ENCODE measurements at places on chromosomes 13 and 19.

DNA sequence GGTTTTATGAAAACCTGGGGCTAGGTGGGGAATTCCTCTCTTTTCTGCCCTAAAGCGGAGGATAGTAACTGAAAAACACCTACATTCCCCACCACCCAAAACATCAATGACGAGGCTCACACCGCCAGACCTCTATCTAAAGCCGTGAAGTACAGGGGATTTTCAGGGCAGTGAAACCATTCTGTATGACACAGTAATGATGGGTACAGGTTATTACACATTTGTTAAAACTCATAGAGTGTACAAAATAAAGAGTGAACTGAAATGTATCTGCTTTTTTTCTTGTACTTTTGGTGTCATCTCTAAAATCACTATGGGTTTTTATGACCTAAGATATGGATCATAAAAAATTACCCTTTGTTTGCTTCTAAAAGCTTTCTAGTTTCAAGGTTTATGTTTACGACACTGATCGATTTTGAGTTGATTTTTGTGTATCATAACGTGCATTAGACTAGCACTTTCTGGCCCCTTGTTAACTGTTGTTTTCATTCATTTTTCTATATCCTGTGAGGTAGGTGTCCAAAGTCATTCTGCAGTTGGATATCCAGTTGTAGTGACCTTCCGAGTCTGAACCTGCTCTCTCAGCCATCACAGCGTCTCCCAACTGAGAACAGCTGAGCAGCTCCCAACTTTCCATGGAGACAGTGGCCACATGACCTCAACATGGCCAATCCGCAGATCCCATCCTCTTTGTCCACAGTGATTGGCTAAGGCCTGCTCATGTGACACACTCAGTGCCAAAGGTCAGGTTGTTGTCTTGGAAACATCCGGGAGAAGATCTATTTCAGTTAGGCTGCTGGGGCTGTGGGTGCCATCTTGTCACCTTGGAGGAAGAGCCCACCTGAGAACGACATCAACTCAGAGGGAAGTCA, 10.3 kb downstream of the MBD3L2B start:
- DNase-seq, result no peak

DNA sequence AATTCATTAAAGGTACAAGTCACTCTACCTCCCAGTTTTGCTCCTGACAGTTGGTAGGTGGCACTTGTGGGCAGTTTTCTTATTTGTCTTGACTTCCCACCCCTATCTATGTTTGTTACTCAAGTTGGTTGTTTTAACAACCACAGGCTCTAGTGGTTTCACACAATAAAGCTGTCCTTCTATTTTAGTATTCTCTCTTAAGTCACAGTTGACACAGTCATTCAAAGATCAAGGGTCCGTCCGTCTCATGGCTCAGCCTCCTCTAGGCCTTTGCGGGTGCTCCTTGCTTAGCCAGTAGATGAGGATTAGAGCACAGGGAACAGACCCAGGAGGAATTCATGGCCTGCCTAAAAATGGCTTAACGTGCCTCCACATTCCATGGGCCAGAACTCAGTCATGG, 573.7 kb downstream of the IRS2 start:
- no peak for DNase-seq

DNA sequence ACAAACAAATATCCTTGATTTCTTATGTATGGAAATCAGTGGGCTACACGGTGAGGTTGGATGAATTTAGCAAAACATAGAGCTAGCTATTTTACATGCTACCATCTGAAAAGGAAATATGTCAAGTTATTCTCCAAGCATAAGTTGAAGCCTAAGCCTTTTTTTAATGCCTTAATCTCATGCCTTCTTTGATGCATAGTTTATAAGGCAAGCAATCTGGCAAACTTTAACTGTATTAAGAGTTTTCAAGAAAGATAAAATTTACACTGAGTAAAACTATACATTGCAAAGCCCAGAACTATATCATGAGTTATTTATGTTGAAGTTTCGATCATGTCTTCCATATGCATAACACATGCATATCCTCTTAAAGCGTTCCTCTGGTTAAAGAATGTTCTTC, 85.0 kb upstream of the ATXN8OS start:
- no peak for DNase-seq

DNA sequence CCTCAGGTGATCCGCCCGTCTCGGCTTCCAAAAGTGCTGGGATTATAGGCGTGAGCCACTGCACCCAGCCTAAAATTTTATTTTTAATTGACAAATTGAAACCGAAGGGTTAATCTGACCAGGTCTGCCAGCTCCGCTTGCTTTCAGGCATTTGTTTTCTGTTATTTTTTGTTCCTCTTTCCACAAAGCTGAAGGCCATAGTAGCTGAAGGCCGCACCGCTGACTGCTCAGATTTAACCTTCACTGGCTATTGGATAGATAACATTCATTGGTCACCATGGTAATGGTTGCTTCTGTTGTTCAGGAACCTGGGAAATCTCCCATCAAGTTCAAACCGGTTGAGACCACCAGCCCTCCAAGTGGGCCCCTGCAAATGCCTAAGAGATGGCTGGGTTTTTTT, 124.5 kb upstream of the USP29 start:
- no peak for DNase-seq

- no peak for DNase-seq
These were observed 1.4 kb downstream of the PARP4 start for GRCh38 chr13:24511019-24511815.

GRCh38 chr13:96141032-96141431, 51.1 kb downstream of the HS6ST3 start:
- no peak for DNase-seq

DNA sequence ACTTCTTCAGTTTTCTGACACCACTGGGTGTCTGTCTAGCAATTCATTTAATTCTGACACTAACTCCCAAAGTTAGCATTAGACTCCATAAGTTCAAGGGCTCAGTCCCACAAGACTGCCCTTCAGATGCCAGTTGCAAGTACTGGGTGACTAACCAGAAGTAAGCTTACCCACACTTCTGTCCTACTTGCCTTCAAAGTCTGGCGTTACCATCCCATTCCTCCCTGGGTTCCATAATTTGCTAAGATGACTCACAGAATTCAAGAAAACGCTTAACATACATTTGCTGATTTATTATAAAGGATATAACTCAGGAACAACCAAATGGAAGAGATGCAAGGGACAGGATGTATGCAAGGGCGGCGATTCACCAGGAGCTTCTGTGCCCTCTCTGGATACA, 45.5 kb upstream of the NPAS1 start:
- no peak for DNase-seq

- no peak for DNase-seq
These were observed 1687.5 kb downstream of the EFNB2 start for GRCh38 chr13:104847922-104848321.

DNA sequence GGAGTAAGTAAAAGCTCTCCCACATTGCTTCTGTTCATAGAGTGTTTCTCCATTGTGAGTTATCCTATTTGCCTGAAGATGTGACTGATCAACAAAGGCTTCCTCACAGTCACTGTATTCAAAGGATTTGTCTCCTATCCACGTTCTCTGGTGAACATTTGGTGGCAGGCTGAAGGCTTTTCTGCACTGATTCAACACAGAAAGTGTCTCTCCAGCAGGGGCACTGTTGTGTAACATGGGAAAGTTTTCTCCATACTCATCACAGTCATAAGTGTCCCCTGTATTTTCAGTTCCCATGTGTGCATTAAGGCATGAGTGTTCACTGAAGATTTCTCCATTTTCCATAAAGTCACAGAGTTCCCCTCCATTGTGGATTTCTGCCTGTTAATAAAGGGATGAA, 17.6 kb downstream of the ZNF121 start:
- no peak for DNase-seq

GRCh38 chr13:111123221-111123620, 8.1 kb downstream of the ARHGEF7 start:
- no peak for DNase-seq

GRCh38 chr13:73672492-73672891, 461.7 kb downstream of the KLF12 start:
- DNase-seq, result no peak

GRCh38 chr19:58361900-58362271, 665 bp downstream of the ZNF497 start:
- DNase-seq, result peak; percentile 75

- DNase-seq, result no peak
These were observed 5.9 kb downstream of the SHANK1 start for GRCh38 chr19:50713556-50714236.

GRCh38 chr13:76879203-76879882, 6.9 kb downstream of the KCTD12 start:
- DNase-seq, result peak; percentile 72

DNA sequence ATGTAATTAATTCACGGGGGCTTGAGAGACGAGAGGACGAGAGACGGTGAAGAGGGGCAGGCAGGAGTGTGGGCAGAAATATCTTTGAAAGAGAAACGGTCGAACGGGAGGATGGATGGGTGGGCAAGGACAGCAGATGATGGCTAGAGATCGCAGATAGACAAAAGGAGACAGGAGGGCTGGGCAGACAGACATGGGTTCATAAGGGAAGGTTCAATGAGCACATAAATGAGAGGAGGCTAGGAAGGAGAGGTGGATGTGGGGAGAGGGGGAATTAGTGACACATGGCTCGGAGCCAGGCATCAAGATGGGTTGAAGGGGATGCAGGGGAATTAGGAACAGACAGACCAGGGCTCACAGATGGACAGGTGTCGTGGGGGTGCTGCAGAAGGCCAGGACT, 1.1 kb downstream of the SYT3 start:
- DNase-seq, result no peak

- peak; percentile 33 for DNase-seq
These were observed 67.8 kb downstream of the CEBPG start for GRCh38 chr19:33441277-33441699.

DNA sequence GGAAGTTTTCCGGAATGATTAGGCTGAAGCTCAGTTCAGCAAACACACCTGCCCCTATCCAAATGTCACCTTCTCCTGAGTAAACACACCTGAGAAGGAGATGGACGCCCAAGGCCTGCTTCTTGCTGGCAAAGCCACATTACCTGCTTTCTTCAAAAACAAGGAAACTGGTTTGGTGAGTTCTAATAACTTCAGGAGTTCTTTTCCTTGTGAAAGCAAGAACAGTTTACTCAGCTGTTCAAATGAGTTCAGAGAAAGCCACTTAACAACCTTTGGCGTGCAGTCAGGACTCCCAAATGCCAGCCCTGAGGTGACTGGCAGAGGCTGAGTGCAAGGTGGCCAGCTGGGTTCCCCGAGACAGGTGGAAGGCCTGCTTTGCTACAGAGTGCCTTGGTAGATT, 160.5 kb downstream of the STK24 start:
- DNase-seq, result peak; percentile 32

DNA sequence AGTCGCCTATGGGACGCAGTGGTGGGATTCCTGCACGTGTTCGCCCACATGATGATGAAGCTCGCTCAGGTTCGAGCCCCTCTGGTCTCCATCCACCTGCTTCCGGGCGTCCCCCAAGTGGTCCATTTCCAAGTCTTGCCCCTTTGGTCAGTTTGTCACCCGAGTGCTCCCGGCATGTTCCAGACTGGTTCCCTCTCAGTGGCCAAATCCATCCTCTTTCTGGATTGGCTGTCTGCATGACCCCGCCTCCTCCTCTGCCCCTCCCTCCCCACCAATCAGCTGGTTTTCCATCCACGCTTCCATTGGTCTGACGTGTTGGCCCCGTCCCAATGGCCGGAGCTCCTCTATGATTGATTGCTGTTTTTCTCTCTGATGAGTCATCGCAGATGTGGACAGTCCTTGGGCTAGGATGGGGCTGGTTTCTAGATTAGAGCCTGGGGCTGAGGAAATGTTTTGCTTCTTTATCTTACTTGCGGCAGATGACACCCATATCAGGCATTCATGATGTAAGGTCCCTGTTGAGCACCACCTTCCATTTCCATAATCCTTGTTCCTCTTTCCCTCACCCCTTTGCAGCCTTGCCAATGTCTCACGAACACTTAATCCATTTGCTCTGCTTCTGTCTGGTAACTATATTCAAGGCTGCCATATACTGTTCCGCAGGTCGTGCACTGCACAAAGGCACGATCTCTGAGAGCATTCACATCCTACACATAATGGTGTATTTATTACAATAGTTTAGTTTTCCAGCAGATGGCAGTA, 73.8 kb downstream of the MAP4K1 start:
- no peak for DNase-seq

DNA sequence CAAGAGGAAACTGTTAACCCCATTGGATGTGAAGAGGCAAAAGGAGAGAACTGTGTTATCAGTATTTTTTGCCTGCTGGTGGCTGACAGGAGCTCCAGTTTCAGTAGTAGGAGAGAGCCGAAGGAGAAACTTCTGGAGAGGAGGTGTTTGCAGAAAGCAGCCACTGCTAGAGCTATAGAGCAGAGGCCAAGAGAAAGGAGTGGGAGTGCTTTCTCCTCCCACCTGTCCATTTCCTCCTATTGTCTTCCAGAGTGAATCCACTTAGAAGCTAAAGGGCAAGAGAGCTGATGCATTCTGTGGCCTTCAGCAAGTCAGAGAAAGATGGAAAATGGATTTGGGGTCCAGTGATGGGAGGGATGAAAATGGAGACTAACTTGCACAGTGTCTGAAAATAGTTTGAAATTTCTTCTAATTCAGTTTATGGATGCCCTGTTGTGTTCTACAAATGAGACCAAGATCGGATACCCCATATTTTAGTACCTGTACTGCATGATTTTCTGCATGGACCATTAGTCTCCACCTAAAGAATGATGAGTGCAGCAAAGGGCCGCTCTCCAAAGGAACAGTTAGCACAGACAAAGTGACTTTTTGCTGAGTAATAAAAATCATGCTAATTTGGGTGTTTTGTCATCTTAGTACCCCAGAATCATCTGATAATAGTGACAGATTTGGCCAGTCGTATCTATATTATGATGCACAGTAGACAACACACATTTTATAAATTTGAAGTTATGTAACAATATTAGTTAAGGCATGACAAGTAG, 10.7 kb downstream of the HS6ST3 start:
- DNase-seq, result no peak

DNA sequence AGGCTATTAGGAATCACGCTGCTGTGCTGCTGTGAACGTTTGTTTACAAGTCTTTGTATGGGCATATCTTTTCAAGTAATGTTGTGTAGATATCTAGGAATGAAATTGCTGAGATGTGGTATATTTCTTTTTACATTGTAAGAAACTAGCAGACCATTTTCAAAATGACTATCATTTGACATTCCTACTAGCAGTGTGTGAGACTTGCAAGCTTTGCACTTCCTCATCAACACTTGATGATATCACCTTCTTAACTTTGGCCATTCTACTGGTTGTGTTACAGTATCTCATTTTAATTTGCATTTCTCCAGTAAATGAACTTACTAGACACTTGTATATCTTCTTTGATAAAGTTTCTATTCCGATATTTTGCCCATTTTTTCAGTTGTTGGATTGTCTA, 12.1 kb downstream of the METTL21C start:
- DNase-seq, result no peak

GRCh38 chr13:60329221-60329923, 67.6 kb upstream of the TDRD3 start:
- no peak for DNase-seq

All from sciatic nerve (tissue), 2 donors.